Stimulated activated CD8-positive, alpha-beta memory T cell treated with anti-CD3 and anti-CD28 coated beads, Interleukin-15, amount 100 ng/mL, for 4 hours (primary cell): ENCODE measurements at places on chromosomes 11 and 22.

DNA sequence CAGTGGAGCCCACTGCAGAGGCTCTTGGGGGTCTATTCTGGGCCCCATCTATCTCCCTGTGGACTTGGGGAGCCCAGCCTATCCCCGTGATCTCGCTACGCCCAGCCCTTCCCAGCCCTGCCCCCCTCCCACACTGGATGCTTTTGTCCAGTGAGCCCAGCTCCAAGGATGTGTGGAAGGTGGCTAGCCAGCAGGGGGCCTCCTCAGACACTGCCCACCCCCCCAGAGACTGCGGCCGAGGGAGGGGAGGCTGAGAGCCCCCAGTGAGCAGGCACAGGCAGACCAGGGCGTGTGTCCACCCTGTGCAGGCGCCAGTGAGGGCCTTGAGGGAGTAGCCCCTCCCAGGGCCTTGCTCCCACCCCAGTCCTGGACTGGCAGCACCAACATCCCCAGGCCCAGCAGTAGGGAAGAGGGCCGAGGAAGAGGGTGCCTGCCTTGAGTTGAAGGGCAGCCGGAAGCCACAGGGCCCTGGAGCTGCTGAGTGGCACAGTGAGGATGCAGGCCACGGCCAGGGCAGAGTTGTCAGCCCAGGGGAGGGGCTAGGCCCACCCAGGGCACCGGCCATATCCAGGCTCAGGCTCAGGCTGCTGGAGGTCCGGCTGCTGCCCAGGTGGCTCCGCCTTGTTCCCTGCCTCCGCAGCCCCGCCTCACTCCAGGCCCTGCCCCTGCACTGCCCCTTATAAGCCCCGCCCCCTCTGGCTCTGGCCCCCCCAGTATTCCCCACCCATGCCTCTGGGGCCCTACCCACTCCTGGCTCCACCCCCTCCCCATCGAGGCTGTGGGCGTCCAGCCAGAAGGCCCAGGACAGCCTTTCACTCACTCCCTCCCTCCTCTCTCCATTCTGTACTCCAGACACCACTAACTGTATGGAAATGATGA lies 28.0 kb downstream of the MOB2 start:
- DNase-seq: no peak

GRCh38 chr22:36277482-36278291 lies 24.8 kb downstream of the APOL1 start:
- peak; percentile 45 for DNase-seq

DNA sequence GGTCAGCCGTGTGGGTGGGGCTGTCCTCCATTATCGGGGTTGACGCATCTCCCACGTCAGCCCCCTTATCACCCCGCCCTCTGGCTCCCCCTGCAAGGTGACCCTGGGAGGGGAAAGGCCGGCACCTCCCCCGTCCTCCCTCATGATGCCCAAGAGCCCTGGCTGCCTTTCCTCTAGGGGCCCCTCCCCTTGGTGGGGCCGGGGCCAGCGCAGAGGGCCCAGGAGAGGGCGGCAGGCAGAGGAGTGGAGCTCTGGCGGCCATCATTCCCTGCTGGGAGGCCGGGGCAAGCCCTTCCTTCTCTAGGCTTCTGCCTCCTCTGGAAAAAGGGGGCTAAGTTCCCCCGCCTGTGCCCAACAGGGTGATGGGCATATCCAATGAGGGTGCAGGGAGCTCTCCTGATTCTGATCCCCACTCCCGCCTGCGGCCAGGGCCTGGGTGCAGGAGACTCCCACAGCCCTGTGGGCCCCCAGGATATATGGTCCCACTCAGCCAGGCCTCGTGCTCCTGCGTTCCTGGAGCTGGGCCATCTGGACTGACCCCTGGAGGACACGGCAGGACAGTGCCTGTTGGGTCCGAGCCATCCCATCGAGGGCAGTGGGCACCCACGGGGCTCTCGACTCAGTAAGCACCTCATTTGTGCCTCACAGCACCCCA lies 12.3 kb downstream of the MYRF start:
- no peak for DNase-seq

- no peak for DNase-seq
These were observed 196.6 kb upstream of the CTSC start for GRCh38 chr11:88534185-88534584.

DNA sequence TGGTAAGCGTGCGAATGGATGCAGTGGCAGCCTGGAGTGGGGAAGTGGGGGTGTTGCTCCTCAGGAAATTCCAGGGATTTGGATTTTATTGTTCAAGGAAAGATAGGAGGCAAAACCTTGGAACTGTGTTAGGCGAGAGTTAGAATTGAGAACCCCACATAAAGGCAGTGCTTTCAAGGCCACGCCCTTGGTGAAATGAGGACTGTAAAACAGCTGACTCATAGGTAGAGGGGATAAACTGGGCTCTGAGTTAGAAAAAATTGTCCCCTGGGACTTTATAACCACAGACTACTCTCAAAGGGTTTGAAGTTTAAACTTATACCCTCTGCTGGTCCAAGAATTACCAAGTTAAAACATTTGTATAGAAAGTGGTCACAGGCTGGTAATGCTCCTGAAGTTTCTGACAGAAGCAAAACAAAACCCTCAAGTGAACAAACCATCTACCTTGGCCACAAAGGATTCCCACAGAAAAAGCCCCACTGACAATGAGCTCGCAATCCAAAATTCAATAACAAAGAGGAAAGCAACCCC lies 250.3 kb upstream of the TBCEL start:
- DNase-seq: no peak

- DNase-seq: no peak
These were observed 583 bp upstream of the RRAS2 start for GRCh38 chr11:14359501-14360031.

- DNase-seq: peak; percentile 14
These were observed at the start of gene GUCD1 for GRCh38 chr22:24554313-24555164. GUCD1 (minus strand) TSS chr22:24555138; CDS start chr22:24554991, 147 bp downstream.

DNA sequence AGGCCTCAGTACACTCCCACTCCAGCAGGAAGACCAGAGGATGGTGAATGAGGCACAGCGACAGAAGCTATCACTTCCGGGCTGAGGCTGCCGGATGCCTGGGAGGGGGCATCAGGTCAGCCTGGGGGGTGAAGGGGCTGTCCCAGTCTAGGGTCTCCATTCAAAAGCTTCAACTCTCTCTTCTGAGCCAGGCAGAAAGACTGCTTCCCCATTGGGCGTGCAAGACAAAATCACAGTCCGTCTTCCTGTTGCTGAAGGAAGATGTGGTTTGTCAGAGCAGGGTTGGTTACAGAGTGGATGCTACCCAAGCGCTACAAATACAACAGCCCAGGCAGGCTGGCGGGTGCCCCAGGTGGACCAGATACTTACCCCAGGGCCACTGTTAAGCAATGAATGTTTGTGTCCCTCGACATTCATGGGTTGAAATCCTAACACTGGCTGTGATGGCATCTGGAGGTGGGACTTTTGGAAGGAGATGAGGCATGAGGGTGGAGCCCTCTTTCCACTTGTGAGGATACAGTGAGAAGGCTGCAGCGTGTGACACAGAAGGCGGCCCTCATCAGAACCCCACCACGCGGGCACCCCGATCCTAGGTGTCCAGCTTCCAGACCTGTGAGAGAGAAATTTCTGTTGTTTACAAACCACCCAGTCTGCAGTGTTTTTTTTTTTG lies 12.0 kb downstream of the UPK3A start:
- no peak for DNase-seq

DNA sequence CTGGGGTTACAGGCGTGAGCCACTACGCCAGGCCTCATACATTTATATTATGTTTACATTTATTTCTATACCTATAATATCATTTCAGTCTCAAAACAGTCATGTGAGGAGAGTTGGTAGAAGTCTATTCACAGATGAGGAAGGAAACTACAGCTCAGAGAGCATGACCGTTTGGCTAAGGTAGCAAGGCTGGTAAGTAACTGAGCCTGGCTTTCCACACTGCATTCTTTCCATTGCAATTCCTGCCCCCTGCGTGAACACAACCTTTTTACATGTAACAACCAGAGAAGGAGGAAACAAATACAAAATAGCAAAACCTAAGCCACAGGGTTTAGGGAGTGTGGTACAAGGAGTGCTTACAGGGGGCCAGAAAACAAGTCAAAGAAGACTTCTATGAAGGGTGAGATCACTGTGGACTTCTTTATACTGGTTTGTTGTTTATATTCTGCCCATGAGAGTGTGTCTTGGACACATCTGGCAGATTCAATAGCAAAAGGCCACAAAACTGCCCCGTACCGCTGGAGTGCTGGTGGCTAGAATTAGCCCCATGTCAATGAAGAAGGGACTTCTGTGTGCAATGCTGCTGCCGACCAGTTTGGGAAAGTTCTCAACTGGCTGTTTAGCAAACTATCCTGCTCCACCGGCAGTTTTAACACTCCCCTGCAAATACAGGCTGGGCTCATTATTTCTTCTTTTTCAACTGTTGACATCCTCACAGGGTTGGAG lies 19.0 kb downstream of the MICAL3 start:
- DNase-seq: no peak

GRCh38 chr11:107856981-107857517 lies 1.5 kb downstream of the SLC35F2 start:
- no peak for DNase-seq

DNA sequence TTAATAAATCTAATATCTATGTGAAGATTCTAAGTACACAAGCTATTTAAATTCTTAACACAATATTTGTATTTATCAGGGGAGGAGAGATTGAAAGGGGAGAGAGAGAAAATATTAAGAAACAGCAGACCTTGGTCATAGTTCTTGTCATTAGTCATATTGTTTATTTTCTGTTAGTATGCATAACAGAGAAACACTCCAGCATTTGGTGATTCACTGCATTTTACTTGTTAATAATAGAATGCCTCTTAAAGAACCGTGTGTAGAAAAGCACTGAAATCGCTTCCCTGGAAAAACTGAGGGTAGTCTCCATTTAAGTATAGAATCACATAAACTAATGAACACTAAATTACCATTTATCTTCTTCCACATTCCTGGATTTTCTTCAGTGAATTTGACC lies 122.7 kb upstream of the TRPC6 start:
- DNase-seq: no peak

- DNase-seq: no peak
These were observed 361.3 kb downstream of the GRM5 start for GRCh38 chr11:88704485-88704884.
